Activated CD8-positive, alpha-beta T cell treated with anti-CD3 and anti-CD28 coated beads for 36 hours (primary cell): ENCODE measurements at places on chromosomes 1 and 21. TPM values are rescaled to one million over a fixed set of nuclear protein-coding genes. Genes with fewer than 3 reads are reported as not detected.

S100A5 gene
- 1.2 TPM for total RNA-seq

DNA sequence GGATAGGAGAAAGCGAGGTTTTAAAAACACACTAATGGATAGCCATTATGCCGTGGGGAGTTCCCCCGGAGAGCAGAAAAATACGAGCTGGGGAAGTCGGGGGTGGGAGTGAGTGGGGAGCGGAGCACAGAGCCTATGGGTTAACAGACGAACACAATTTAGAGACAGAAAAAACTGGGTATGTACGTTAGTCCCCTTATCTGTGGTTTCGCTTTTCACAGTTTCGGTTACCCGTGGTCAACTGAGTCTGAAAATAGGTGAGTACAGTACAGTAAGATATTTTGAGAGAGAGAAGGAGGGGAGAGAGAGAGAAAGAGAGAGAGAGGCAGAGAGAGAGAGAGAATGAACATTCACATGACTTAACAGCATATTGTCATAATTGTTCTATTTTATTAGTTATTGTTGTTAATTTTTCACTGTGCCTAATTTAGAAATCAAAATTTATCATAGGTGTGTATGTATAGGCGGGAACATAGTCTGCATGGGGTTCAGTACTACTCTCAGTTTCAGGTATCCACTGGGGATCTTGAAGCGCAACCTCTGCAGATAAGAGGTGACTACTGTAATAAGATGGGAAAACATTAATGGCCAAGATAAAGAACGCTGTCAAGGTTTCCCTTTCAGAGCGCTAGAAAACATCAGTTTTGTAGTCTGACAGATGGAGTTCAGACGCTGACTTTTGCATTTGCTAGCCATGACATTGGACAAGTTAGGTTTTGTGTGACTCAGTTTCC, 125.6 kb upstream of the LMO4 start:
- DNase-seq = peak; percentile 20

- no peak for DNase-seq
Observed at GRCh38 chr1:205108464-205108863, 13.3 kb downstream of the RBBP5 start.

DNA sequence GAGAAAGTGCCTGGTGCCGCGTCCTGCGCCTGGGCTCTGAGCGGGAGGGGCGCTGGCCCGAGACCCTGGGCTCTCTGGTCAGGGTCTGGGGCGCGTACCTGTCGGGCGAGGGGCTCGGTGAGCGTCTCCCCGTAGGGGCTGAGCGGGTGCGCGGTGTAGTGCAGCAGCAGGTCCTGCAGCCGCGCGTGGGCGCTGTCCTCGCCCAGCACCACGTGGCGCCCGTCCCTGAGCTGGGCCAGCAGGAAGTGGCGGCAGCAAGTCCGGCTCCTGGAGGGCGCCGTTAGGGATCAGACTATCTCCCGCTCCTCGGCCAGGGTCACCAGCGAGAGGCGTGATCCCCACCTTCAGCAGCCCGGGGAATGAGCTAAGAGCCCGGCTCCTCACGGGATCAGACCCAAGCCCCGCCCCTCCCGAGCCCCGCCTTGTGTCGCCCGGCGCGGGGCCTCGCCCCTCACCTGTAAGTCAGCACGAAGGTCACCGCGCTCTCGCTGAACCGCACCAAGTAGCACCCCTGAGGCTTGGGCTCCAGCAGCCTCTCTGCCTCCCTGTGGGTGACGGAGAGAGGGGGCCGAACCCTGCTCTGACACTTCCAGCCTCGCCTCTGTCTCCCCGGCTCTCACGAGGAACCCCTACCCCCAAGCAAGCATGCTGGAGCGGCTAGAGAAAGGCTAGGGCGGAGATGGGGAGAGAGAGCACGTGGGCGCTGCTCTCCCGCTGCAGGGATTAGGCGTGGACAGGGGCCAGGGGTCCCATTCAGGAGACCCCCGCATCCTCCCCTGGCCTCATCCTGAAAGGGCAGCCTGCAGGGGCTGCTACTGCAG, 2.7 kb downstream of the SH2D2A start:
- DNase-seq = peak; percentile 85

DNA sequence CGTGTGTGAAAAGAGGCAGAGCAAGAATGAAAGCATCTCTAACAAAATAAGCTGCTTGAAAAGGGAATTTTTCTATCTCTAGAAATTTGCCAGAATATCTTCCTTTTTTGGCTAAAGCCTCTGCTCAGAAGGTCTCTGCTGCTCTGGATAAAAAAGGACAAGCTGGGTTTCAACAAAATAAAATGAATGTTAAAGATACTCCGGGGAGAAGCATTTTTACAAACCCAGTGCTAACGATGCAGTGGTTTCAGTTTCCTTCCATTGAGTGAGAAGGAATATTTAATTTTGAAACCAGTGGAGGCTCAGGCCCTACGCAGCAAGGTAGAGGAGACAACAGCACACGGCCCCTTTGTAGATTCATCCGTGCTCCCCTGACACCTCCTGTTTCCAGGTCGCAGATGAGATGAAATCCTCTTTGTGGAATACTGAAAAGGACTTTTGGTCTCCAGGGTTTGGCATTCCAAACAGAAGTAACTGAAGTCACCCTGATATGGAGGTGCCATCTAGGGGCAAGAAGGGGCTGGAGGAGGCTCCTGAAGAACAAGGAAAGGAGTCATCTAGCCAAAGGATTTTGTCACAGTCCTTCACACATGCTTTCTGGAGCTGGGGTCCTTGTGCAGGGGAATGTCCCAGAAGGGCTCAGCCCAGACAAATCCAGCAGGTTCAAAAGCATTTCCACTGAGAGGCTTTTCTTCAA, 65.7 kb upstream of the SYT6 start:
- DNase-seq = no peak

LRRC38 gene
- not detected for total RNA-seq

C1orf210 gene
- not detected for total RNA-seq
